ENCODE measurements at places on chromosomes 11 and 22.

GRCh38 chr11:16239141-16240105, 116.9 kb downstream of the SOX6 start:
- DNase-seq = no peak

DNA sequence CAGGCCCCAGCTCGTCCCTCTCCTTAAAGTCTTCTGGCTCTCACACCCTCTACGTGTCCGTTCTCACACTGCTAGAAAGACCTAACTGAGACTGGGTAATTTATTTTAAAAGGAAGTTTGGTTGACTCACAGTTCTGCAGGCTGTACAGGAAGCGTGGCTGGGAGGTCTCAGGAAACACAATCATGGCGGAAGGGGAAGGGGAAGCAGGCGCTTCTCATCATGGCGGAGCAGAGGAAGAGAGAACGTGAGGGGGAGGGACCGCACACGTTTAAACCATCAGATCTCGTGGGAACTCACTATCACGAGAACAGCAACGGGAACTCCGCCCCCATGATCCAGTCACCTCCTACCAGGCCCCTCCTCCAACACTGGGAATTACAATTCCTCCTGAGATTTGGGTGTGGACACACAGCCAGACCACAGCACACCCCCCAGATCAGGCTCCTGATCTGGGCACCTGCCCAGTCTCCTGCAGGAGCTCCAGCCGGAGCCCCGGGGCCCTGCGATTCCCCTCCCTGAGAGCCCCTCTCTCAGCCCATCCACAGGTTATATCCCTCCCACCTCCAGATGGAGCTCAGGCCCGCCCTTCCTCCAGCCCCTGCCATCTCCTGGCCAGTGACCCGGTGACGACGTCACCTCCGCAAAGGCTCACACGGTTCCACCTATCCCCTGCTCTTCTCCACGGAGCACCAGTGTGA, 170.2 kb downstream of the BRD1 start:
- DNase-seq = peak; percentile 81

DNA sequence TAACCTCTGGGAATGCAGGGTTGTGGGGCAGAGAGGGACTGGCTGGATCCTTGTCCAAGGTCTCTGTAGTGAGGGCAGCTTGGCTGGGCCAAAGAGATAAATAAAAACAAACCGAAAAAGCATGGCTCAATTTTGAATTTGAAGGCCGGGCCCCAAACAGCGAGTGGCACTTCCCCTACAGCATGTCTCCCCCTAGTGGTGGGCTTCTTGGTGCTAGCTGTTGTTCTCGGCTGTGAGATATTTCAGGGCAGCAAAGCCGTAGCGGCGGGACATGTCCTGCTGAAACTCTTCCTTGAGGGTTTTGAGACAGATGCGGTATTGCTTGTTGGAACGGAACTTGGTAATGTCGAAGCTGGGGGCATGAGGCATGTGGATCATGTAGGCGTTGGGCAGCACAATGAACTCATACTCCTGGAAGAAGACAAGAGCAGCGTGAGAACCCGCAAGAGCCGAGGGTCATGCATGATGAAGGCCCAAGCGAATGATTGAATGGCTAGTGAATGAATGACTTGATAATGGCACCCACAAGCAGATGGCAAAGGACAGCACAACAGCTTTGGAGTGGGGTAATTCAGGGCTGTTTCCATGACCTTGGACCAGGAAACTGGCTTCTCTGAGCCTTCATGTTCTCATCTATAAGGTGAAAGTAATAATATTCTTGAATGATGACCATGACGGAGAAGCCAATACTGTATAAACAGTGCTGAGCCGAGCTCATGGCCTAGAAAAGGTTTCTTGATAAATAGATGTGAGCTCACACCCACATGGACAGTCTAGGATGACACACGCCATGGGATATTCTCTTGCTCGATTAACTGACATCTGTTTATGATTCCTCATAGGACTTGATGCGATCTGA, 216.3 kb upstream of the SYN3 start:
- DNase-seq = no peak

GRCh38 chr11:74749965-74750296, 1.3 kb downstream of the RNF169 start:
- DNase-seq = no peak
